ENCODE measurements at places on chromosomes 4 and X.

DNA sequence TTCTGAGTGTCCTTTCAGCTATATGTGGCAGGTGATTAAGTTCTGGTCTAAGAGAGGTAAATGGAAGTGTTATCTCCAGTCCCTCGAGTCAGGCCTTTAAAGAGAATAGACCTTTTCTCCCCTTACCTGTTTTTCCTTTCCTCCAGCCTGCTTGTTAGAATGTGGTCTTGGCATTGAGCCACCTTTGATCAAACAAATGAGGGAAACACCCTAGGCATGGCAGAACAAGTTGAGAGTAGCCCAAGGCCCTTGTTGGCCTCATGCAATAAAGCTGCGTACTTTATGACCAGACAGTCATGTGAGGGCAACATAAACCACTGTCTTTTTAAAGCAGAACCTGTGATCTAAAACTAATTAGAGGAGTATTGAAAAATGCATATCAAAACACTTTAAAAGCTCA is 13.2 kb upstream of the IL13RA2 start:
- no peak for DNase-seq

- peak; percentile 87 for DNase-seq
Observed at GRCh38 chr4:158020176-158020575, 152.6 kb downstream of the GASK1B start.

GRCh38 chr4:114811564-114812301 is 213.1 kb downstream of the UGT8 start:
- no peak for DNase-seq

DNA sequence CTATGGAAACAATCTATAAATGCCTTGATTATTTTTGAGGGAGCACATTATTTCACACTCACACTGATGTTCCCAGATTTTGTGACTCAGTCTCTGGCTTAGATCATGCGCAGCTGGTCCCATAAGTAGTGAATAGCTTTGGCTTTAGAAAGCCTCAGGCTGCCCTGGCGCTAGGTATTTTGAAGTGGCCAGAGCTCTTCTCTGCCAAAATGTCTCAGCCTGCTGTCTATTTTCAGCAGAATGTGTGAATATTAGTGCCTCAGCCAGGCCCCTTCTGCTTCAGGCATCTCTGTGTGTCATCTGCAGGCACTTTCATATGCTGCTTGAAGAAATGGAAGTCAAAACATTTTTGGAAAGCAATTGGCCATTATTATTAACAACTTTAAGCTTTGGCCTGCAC is 931.0 kb upstream of the INTU start:
- no peak for DNase-seq

- no peak for DNase-seq
Observed at GRCh38 chr4:186669735-186670134, 53.9 kb downstream of the FAT1 start.

- peak; percentile 72 for DNase-seq
Observed at GRCh38 chrX:24395775-24396174, 35.3 kb downstream of the SUPT20HL1 start.

DNA sequence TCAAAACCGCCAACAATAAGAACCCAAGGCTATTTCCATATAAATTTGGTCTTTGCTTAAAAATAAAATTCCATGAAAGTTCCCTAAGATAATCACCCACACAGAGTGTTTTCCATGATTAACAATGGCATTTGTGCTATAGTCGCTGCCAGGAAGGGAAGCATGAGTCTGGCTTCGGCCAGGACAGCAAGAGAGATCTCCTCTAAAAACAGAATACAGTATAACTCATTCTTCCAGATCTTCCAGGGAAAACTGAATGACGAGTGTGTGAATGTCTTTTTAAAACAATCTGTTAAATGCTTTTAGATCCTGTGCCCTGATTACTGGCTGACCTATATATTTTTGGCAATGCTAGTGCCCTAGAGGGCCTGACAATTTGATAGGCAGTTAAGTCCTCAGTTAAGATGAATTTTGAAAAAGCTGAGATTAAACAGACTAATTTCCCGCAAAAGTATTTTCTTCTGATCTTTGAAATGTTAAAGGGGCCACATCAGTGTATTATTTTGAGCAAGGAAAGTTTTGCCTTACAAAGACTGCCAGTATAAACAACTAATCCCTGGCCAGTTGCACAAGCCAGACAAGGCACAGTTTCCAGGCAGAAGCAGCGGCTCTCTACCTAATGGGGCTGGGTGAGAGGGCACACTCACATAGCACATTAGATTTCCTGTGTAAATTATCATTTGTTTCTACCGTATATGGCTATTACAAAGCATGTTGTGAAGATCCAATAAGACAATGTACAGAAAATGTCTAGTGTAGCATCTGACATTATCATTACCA is 127.3 kb downstream of the DCHS2 start:
- no peak for DNase-seq

GRCh38 chr4:17781300-17782287 is at the start of gene FAM184B:
FAM184B (minus strand) TSS chr4:17781621; CDS start chr4:17781299, 322 bp downstream.
- no peak for DNase-seq

GRCh38 chr4:54837576-54838140 is 179.9 kb downstream of the KIT start:
- DNase-seq = no peak

DNA sequence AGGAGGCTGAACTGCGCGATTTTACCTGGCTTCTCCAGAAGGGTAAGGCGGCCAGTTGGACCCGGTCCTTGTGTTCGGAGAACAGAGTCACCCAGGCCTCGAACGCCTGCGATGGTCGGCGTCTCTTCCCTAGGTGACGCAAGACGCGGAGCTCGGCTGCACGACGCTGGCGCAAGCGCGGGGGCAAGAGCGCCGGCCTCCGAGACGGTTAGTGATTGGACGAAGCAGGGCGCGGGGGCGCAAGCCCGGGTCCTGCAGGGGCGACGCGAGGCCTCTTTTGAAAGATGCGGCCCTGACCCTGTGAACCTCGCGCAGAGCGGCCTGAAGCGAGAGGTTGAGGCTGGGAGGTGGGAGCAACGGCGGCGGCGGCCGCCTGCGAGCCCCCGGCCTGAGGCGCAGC is 428 bp downstream of the ADAD1 start:
- DNase-seq = no peak

- peak; percentile 8 for DNase-seq
Observed at GRCh38 chrX:26889574-26889973, 573.6 kb downstream of the PPP4R3C start.

- no peak for DNase-seq
Observed at GRCh38 chrX:130386408-130386808, 934 bp upstream of the GPR119 start.

- DNase-seq = no peak
Observed at GRCh38 chr4:94256144-94256783, 48.6 kb downstream of the SMARCAD1 start.

GRCh38 chrX:109672239-109672638 is 47.3 kb upstream of the KCNE5 start:
- no peak for DNase-seq

GRCh38 chr4:85028910-85029309 is 62.4 kb upstream of the WDFY3 start:
- no peak for DNase-seq

DNA sequence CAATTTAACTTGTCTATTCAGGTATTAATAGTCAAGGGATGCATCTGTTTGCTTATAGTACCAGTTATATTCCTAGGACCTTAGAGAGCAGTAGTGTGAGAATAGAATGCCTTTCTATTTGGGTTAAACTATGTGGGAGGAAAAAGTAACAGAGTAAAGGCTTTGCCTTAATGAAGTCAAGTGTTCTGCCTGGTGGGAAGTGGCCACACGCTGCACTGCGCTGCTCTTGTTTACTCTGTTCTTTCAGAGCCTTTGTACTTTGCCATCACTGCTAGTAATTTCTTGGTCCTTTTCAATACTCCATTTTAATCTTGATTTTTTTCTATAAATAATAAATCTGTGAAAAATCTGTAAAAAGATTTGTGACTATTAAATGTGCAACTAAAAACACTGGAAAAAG is 38.0 kb downstream of the YIPF6 start:
- DNase-seq = no peak

GRCh38 chr4:3073158-3074077 is 920 bp downstream of the HTT-AS start:
- DNase-seq = no peak

- no peak for DNase-seq
Observed at GRCh38 chrX:118660085-118660484, 67.3 kb upstream of the IL13RA1 start.

DNA sequence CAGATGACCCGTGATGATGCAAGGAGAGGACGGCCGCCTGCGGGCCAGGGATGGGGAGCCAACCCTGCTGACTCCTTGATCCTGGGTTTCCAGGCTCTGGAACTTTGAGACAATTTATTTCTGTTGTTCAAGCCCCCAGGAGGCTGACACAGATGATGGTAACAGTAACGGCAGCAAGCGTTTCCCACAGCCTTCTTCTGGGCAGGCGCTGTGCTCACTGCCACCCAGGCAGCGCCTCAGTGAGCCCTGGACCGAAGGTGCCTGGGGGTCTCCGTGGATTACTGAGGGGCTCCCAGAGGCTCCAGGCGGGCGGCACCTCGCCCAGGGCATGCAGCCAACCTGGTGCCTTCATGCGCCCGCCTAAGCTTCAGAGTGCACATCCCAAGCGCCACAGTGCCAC is 103.9 kb upstream of the AFAP1 start:
- no peak for DNase-seq

DNA sequence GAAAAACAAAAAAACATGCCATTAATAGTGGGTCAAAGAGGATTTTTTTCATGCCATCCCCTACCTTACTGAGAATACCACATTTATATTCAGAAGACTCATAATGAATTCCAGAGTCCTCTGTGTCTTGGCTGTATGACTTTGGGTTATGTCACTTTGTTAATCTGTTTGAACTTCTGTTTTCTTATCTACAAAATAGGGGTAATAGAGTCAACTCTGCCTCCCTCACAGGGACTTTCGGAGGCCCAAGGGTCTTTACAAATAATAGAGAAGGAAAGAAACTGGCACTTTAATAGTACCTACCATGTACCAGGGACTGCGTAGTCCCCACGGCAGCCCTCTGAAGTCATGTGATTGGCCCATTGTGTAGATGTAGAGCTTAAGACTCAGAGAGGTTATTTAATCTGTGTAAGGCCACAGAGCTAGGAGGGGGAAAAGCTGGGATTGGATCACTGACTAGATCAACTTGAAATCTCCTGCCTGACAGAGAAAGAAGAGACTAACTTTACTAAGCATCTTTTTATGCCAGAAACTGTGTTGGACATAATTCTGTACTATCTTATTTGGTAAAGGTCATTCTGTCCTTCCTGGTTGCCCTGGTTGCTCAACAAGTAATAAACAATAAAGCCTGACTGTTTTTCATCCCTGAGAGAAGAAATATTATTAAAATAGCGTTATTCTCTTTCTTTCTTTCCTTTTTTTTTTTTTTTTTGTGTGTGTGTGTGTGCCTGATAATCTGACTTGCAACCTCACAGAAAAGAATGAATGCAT is 59.6 kb downstream of the NFKB1 start:
- DNase-seq = no peak

DNA sequence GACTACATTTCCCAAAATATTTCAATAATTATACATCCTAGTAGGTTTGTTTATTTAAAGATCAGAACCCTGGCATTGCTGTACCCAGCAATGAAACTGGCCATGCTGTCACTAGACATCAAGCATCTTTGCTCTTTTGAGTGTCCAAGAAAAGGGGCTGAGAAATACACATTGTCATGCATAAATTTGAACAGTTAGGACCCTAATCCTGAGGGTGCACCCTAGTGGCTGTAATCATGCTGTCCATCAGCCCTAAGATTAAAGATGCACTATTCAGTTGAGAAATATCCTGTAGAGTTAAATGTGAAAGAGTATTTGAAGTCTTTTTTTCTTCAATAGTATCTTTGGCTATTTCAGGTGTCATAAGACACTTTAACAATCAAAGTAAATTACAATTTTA is 108.8 kb downstream of the NFKB1 start:
- no peak for DNase-seq
